ENCODE measurements at places on chromosomes 12 and 14.

- no peak for DNase-seq
These were observed 359.9 kb downstream of the RGS6 start for GRCh38 chr14:72291908-72292688.

- no peak for DNase-seq
These were observed 59.8 kb downstream of the PLEKHG3 start for GRCh38 chr14:64763801-64764621.

DNA sequence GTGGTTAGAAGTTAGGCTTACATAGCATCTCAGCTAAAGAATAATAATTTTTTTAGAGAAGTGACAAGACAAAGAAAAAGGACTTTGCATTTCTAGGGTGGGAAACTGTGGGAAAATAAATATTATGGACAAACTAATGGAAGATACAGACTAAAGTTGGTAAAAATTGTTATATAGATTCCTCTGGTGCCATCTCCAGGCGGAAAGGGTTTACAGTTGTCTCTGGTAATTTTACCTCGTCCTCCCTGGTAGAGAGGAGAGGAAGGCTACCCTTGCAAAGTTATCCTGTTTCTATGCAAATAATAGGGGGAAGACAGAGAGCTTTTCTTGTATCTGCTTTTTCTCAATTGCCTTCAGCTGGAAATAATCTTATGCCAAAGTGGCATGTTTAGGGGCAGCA is 5.2 kb downstream of the OR11G2 start:
- no peak for DNase-seq

DNA sequence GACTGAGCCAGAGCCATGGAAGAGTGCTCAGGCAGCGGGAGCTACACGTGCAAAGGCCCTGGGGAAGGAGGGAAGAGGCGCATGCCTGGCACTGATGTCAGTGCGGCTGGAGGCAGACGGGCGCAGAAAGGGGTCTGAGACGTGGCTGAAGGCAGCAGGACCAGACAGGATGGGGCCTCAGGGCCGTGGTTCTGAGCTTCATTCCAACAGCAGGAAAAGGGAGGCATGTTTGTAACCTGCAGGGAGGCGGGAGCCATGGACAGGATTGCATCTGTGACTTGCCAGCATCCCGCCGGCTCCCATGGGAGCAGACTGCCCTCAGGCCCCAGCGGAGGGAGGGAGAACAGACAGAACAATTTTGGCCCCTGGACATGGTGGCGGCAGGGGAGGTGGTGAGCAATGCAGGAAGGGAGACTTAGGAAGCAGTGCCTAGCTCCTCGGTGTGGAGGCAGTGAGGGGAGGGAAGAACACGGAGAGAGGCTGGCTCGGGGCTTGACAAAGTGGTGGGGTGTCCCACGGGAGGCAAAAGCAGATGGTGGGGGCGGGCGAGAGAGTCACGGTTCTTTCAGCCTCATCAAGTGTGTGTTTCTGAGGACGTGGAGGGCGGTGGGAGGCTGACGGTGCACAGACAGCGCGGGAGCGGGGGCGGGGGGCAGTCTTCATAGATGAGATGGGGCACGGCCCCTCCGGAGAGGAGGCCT is 33.3 kb upstream of the INF2 start:
- DNase-seq: no peak

GRCh38 chr14:36829547-36829946 is 167.9 kb downstream of the PAX9 start:
- DNase-seq: no peak

DNA sequence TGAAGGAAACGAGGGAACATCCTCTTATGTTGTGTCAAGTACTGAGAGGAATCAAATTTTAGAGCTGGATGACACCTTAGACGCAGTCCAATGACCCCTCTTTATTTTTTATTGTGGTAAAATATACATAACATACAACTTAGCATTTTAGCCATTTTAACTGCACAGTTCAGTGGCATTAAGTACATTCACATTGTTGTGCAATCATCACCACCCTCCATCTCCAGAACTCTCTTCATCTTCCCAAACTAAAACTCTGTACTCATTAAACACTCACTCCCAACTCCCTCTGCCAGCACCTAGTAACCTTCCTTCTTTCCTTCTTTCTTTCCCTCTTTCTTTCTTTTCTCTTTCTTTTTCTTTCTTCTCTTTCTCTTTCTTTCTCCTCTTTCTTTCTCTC is 97.2 kb upstream of the SLC24A4 start:
- DNase-seq: no peak

GRCh38 chr14:74867673-74868072 is 8.3 kb downstream of the PROX2 start:
- DNase-seq: no peak

GRCh38 chr12:116434155-116435011 is 124.8 kb upstream of the MAP1LC3B2 start:
- no peak for DNase-seq

DNA sequence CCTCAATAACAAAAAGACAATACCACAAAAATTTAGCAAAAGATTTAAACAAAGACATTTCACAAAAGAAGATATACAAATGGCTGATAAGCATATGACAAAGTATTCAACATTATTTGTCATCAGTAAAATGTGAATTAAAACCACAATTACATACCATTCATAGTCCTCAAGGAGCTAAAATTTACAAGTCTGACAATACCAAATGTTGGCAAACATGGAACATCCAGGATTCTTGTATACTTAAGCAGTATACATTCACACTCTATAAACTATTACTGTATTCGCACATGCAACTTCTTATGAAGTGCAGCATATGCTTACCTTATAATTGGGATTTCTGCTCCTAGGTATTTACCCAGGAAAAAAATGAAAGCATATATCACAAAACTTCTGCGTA is 49.7 kb upstream of the BDKRB2 start:
- no peak for DNase-seq

DNA sequence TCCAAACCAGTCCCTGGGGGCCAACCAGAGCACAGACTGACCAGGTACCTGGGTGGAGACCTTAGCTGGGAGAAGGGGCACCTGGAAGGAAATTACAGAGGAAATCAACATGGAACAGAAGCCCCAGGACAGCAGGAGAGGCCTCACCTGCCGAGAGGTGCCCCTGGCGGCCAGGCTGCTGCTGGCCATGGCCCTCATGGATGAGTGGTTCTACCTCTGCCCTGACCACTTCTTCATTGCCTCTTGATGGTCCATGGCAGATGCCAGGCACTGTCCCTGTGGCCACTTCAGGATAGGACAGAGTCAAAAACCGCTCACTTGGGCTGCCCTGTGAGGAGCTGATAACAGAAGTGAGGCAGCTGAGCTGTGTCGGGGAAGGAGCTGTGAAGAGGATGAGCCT is 73.1 kb upstream of the GNG2 start:
- no peak for DNase-seq

GRCh38 chr14:36516719-36517241 is 3.3 kb downstream of the NKX2-1 start:
- DNase-seq: no peak

DNA sequence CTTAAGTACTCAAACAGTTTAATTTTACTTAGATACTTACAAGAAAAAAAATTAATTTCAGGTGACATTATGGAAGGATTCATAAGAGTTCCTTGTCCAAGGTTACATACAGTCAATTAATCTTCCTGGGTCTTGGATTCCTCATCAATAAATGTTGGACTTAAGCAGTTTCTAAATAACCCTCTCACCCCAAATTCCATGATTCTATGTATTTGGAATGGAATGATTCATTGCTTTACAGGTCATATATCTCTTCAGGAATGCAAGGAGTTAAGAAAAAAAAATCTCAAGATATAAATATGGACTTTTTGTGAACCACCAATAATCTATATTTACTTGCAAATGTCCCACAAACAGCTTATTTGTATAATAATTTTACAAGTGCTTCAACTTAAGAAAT is 84.2 kb upstream of the BMP4 start:
- DNase-seq: no peak

DNA sequence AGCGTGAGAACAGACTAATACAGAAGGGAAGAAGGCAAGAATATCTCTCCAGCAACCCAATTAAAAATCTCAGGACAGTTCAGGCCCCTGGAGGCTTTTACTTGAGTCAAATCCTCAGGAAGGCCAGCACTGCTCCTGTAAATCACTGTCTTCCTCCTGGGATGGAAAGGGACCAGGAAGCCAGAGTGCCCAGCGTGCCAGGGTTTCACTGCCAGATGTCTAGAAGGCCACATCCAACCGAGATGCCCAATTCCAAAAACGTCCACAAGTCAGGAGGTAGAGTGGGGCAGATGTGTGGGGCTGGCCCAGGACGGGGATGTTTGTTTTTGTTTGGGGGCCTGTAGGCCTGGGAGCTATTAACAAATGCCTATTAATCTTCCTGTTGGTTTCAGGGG is 332.0 kb downstream of the MED13L start:
- DNase-seq: no peak

GRCh38 chr14:42378880-42379279 is 772.2 kb downstream of the LRFN5 start:
- DNase-seq: no peak

- DNase-seq: no peak
These were observed 17.6 kb upstream of the TBC1D30 start for GRCh38 chr12:64806593-64807460.

DNA sequence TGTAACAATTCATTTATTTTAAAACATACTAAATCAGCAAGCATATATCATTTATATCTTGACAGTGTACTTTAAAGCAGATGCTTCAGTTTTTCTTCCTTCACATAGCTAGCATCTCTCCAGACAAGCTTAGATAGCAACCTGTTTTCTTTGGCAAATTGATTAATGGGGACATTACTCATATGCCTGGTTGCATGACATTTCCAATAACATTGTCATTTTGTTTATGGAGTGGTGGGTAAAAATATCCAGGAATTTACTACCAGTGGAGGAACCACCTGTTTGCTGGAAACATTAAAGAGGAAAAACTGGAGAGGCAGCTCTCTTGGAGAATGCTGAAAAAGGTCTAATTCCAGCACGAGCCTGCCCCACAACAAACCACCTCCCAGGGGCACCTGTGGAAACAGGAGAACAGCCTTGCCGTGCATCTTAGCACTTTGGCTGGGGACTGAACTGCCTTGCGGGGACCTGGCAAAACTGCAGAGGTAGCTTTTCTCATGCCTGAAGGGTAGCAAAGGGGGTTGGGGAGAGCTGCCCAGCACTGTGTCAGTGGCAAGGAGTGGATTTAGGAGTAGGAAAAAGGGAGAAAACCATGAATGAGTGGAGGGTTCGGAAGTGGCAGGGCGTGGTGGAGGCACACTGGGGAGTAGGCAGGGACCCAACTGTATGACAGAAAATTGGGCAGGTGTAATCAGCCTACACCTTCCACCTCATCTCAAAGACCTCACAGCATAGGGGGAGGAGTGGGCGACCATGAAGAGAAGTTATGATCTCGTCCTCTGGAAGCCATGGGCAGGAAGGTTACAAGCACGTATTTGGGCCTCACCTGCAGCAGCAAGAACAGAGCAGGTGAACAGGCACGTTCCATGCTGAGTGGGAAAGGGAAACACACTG is 11.7 kb upstream of the CREBL2 start:
- no peak for DNase-seq

GRCh38 chr14:75989134-75989533 is 3.6 kb downstream of the IFT43 start:
- no peak for DNase-seq

- DNase-seq: no peak
These were observed 20.0 kb upstream of the KITLG start for GRCh38 chr12:88600272-88600671.

- no peak for DNase-seq
These were observed 220.7 kb downstream of the BMP4 start for GRCh38 chr14:53735916-53736315.

GRCh38 chr14:68606644-68607043 is 186.2 kb downstream of the ZFP36L1 start:
- no peak for DNase-seq

GRCh38 chr12:53200458-53201176 is 6.4 kb downstream of the ITGB7 start:
- DNase-seq: no peak

DNA sequence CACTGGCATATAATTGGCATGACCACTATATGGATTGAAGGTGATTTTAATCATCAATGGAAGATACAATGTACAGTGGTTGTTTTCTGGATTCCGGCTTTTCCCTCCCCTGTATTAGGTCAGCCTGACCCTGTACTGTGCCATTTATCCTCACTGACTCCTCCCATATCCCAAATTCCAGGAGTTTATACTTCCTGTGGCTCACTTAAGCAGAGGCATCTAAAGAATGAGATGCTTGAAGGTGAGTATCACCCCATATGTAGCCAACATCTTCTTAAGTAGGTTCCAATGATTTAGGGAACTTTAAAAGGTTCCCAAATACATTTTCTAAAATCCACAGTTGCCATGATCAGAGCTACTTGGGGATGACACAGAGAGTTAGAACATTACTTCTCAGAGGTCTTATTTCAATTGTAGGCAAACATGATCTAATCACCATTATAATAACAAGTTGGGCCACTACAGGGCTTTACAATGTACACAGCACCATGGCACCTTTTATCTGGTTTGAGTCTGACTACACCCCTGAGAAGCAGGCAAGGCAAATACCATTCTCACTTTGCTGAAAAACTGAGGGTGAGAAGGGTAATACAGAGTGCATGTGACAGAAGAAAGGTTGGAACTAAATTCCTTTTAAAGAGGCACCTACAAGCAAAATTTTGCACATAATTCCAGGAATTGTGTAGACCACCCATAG is 212.3 kb upstream of the GARIN6 start:
- DNase-seq: no peak

- DNase-seq: no peak
These were observed 427.7 kb downstream of the RAD51B start for GRCh38 chr14:68247274-68247673.

DNA sequence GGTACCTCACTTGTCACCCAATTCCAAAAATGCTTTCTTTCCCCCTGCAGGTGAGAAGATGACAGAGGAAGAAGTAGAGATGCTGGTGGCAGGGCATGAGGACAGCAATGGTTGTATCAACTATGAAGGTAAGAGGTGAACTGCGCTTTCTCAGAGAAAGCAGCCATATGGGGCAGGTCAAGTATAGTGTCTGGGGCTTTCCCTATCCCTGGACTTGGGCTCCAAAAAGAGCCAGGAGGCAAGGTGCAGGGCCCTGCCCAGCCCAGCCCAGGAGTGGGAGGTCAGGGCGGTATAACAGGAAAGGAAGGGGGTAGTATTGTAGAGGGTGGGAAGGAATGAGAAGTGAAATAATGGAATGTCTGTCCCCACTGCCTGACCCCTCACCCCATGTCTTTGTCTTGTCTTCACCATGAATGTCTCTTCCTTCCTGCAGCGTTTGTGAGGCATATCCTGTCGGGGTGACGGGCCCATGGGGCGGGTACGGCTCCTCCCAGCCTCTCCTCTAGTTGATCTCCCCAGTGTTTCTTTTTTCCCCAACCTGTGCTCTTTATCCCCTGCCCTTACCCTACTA is 2.1 kb downstream of the MYL6 start:
- DNase-seq: no peak

DNA sequence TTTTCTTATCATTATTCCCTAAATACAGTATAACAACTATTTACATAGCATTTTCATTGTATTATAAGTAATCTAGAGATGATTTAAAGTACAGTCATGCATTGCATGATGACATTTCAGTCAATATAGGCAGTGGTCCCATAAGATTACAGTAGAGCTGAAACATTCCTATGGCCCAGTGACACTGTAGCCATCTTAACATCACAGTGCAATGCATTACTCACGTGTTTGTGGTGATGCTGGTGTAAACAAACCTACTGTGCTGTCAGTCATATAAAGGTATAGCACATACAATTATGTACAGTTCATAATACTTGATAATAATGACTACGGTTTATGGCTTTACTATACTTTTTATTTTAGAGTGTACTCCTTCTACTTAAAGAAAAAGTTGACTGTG is 13.3 kb downstream of the LLPH start:
- DNase-seq: no peak

GRCh38 chr14:77848031-77848430 is 48.1 kb downstream of the ADCK1 start:
- DNase-seq: no peak

- DNase-seq: no peak
These were observed 163.9 kb upstream of the RASSF8 start for GRCh38 chr12:25794571-25794970.

Data from NCI-H187 treated with DMSO at 0.1 percent for 48 hours (cell line).